RWPE2 (cell line): ENCODE measurements at places on chromosomes 13 and 19.

GRCh38 chr19:2084993-2085720 is 11.0 kb downstream of the MOB3A start:
- no peak for DNase-seq

- no peak for DNase-seq
Observed at GRCh38 chr19:29485293-29485692, 40.5 kb upstream of the VSTM2B start.

GRCh38 chr19:15634105-15634504 is 6.6 kb upstream of the CYP4F3 start:
- no peak for DNase-seq

DNA sequence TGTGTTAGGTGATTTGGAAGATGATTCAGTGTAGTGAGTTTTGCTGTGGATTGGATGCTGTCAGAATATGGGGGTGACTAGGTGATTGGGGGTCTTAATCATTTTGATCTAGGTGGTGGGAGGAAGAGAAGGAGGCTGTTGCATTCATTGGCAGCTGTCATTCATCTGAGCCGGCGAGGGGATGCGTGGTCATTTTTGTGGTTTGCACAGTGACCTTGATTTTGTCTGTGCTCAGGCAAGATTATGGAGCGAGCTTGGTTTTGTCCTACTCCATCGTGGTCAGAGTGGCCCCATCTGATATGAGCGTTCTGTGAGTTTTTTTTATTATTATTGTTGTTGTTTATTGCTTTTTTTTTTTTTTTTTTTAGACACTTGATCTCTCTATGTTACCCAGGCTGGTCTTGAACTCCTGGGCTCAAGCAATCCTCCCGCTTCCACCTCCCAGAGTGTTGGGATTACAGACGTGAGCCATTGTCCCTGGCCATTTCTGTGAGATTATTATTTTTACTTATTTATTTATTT is 42.0 kb downstream of the SPTBN4 start:
- no peak for DNase-seq

- DNase-seq, result no peak
Observed at GRCh38 chr19:1967087-1967608, 26.2 kb downstream of the CSNK1G2 start.

DNA sequence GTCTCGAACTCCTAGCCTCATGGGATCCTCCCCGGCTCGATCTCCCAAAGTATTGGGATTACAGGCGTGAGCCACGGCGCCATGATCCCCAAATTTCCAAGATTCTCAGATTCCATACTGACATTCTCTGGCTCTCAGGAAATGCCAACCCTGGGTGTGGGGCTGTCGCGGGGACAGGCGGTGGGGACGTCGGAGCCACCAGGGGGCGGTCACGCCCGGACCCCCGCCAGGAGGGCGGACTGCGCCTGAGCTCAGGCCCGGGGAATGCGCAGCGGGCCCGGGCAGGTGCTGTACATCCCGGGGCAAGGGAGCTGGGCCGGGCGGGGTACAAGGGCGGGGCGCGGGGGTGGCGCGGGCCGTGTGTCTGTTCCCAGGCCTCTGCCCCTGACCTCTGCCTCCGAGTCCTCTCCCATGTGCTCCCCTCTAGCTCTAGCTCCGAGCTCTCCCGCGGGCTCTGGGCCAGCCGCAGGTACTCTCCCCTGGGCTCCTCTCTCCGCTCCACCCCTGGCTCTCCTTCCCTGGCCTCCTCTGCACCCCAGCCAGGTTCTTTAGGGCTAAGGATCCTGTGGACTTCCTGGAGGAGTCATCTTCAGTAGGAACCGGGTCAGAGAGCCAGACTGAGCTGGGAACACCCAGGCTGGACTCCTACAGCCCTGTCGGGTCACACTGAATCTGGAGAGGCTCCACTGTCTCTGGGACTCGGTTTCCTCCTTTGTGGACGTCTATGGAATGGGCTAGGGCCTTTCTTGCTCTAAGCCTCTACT is 2.4 kb downstream of the PPP1R13L start:
- DNase-seq, result peak; percentile 88
